Aortic smooth muscle cell (primary cell): ENCODE measurements at places on chromosomes 16 and 17. TPM values are rescaled to one million over a fixed set of nuclear protein-coding genes. Genes with fewer than 3 reads are reported as not detected.

Gene PABPN1L
- not detected in 2 replicates for total RNA-seq

Gene WNT3
- 0.44 and 0.66 TPM in 2 replicates for total RNA-seq

Gene ECI1
- 19.9 and 28.1 TPM in 2 replicates for total RNA-seq

Gene FNDC8
- total RNA-seq: 0.12 TPM in 1 of 2 replicates, not detected in the other

Gene CES5A
- not detected in 2 replicates for total RNA-seq

Gene ZSCAN10
- total RNA-seq: not detected in 2 replicates

Gene FBXW10
- under 0.01 and 0.06 TPM in 2 replicates for total RNA-seq

Gene CDH11
- total RNA-seq: 405 and 777 TPM in 2 replicates

Gene HIGD1B
- not detected in 2 replicates for total RNA-seq

Gene TAT
- not detected in 2 replicates for total RNA-seq

Gene IL17C
- total RNA-seq: not detected in 2 replicates

Gene KRTAP3-1
- not detected in 2 replicates for total RNA-seq

Gene TBC1D16
- total RNA-seq: 23.3 and 25.4 TPM in 2 replicates

Gene CCDC78
- total RNA-seq: 0.79 and 1.1 TPM in 2 replicates

Gene FUS
- 35.0 and 37.7 TPM in 2 replicates for total RNA-seq

Gene KRT24
- not detected in 2 replicates for total RNA-seq

Gene HBA1
- not detected in 2 replicates for total RNA-seq

Gene MED13
- total RNA-seq: 39.0 and 50.4 TPM in 2 replicates

Gene RSKR
- 5.3 and 6.5 TPM in 2 replicates for total RNA-seq

Gene UNK
- 12.7 and 19.5 TPM in 2 replicates for total RNA-seq

Gene KRT9
- total RNA-seq: not detected in 2 replicates

Gene NAGS
- total RNA-seq: 0.93 and 1.3 TPM in 2 replicates

Gene PIK3R5
- 0.26 TPM in 1 of 2 replicates, not detected in the other for total RNA-seq

Gene LDHD
- total RNA-seq: 0.26 and 0.31 TPM in 2 replicates

Gene CCL22
- not detected in 2 replicates for total RNA-seq

Gene C16orf46
- 0.06 and 0.53 TPM in 2 replicates for total RNA-seq

Gene AIPL1
- total RNA-seq: 0.06 and 0.13 TPM in 2 replicates

Gene NRN1L
- not detected in 2 replicates for total RNA-seq

Gene HASPIN
- 2.7 and 3.8 TPM in 2 replicates for total RNA-seq

Gene TCAP
- 0.37 and 0.40 TPM in 2 replicates for total RNA-seq

Gene GP2
- total RNA-seq: not detected in 2 replicates

Gene DHRS7C
- not detected in 2 replicates for total RNA-seq

Gene ORAI3
- total RNA-seq: 31.3 and 38.6 TPM in 2 replicates

Gene RPL13
- 2,119 and 2,522 TPM in 2 replicates for total RNA-seq

Gene TTLL6
- 0.06 TPM in 1 of 2 replicates, not detected in the other for total RNA-seq

Gene PIGW
- 5.7 and 7.1 TPM in 2 replicates for total RNA-seq

Gene TMEM235
- total RNA-seq: not detected in 2 replicates

Gene CSF3
- total RNA-seq: not detected in 2 replicates

Gene ENPP7
- not detected in 2 replicates for total RNA-seq

Gene TNFRSF13B
- not detected in 2 replicates for total RNA-seq

Gene SLC16A5
- 1.1 and 1.5 TPM in 2 replicates for total RNA-seq

Gene METRN
- total RNA-seq: 124 and 143 TPM in 2 replicates

Gene HP
- total RNA-seq: not detected in 2 replicates

Gene PMFBP1
- total RNA-seq: under 0.01 and 0.06 TPM in 2 replicates

Gene HSD11B2
- total RNA-seq: not detected in 2 replicates

Gene GNG13
- not detected in 2 replicates for total RNA-seq

Gene KRT33A
- total RNA-seq: not detected in 2 replicates
